NB4 (cell line): ENCODE measurements at places on chromosomes 12 and 14.

GRCh38 chr12:122884091-122884826 lies 11.7 kb downstream of the VPS37B start:
- DNase-seq = no peak

GRCh38 chr14:84323450-84323849 lies 1206.5 kb upstream of the FLRT2 start:
- DNase-seq = no peak

GRCh38 chr12:12079291-12079690 lies 8.6 kb downstream of the BCL2L14 start:
- no peak for DNase-seq

DNA sequence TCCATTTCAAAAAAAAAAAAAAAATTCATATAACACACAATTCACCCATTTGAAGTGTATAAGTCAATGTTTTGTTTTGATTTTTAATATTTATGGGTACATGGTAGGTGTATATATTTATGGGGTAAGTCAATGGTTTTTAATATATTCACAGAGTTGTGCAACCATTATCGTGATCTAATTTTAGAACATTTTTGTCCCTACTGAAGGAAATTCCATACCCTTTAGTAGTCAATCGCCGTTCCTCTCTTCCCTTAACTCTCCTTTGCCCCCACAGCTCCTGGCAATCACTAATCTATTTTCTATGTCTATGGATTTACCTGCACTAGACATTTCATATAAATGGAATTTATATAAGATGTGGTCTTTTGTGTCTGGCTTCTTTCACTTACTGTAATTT lies 92.8 kb downstream of the TRAFD1 start:
- no peak for DNase-seq

- no peak for DNase-seq
These were observed 48.9 kb downstream of the KIF26A start for GRCh38 chr14:104187121-104187889.

DNA sequence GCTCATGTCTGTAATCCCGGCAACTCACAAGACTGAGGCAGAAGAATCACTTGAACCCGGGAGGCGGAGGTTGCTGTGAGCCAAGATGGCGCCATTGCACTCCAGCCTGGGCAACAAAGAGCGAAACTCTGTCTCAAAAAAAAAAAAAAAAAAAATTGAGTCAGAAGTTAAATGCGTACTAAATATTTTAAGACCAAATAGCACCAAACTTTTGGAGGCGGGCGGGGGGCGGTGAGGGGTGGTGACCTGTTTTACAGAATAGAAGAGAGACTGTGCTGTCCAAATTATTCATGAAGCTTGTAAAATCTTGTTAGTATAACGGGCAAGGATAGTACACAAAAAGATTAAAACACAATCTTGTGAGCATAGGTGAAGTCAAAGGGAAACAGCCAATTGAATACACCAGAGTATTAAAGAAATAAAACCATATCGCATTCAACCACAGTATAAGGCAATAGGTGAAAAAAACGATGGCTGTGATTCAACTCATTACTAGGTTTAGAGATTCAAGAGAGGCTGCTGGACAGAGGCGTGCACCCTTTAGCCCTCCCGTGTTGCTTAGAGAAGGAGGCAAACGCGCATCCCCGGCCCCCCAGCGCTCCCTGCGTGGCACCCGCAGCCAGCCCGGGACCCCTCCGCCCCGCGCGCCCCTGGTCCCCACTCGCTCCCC lies 571 bp downstream of the ZNF891 start:
- no peak for DNase-seq

DNA sequence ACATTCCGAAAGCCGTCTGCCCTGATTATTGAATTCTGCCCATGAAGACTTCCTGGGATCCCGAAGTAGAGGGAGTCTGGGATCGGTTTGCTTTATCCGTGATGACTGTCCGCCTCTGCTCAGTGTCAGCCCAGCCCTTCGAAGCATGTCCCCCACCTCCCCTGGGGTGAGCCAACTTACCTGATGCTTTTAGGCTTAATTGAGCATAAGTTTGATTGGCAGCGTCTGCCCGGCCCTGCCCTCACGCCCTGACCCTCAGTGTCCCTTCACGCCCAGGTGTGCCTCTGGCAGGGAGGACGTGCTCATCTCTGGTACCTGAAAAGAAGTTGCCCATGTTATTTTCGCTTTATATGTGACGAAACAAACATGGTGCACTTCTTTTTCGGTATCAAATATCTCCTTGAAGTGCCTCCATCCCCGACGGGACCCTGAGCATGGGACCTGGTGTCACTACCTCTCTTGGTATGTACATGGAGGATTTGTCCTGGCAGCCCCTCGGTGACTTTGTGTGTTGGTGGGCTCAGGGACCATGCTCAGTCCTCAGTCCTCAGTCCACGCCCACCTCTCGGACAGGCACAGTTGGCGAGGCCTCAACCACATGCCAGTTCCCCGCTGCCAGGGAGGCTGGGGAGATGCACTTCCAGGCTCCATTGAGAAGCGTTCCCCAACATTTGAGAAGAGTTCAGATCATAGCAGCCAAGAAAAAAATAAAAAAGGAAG lies 130.1 kb upstream of the RTL1 start:
- DNase-seq = no peak

DNA sequence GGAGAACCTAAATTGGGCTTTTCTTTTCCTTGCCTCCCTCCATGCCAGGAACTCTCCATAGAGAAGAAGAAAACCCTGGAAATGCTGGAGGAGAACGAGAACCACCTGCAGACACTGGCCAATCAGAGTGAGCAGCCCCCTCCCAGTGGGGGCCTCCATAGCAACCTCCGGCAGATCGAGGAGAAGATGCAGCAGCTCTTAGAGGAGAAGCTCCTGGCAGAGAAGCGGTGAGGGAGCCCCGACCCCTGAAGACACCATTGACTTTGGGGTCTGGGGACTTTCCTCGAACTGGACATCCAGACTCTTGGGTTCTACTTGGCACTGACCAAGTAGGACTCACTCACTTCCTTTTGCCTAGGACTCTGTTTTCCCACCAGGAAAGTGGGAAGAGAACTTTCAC lies 41.4 kb downstream of the PLEKHD1 start:
- no peak for DNase-seq

DNA sequence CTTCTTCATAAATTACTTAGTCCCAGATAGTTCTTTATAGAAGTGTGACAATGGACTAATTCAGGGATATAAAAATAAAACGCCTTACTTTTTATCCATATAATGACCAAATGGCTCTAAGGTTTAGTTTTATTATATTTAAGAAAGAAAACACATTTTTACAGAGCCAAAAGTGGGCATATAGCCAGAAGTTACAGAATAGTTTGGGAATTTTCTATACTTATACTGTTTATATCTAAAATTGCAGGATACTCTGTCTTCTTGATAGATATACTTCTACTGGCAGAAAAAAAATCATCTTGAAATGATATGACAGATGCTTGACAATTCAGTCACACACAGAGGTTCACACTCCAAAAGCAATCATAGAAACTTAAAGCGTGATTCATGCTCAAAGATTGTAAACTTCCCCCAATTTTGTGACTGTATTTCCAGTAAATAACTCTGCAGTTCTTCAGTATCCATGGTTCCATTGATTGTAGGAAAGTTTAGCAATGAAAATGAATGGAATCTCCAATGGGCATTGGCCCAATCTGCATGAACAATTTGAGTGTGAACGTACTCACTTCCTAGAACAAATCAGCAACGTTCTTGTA lies 307.8 kb downstream of the NOVA1 start:
- no peak for DNase-seq

DNA sequence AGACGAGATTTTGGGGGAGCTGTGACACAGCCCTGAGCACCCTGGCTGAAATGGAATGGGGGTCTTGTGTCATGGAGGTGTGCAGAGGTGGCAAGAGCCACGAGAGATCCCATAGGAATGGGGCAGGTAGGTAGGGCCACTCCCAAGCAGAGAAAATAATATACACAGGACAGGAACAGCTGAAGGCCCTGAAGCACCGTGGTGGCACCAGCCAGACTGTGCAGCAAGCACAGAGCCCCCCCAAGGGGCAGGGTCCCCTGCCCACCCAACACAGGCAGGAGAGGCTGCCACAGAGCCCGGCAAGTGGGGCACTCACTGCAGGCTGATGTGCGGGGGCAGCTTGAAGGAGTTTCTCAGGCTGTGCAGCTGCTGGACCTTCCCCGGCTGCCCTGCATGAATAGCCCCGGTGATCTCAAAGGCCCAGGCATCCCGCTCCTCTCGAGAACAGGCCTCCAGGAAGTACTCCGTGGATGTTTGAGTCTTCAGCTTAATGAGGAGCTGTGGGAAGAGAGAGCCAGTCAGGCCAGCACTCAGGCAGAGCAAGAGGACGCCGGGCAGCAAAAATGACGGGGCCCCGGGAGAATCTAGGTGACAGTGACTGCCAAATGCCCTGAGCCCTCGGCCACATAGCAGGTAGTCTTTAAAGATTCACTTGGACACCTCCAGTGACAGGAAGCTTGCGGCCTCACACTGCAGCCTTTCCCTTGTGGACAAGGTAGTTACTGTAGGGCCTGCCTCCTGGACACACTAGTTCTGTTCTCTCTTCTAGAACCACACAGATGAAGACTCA lies 16.7 kb downstream of the PLEK2 start:
- no peak for DNase-seq

GRCh38 chr14:100653409-100653808 lies 66.2 kb upstream of the BEGAIN start:
- DNase-seq = peak; percentile 47

- DNase-seq = no peak
These were observed 157.1 kb upstream of the CCND2 start for GRCh38 chr12:4116251-4117111.

DNA sequence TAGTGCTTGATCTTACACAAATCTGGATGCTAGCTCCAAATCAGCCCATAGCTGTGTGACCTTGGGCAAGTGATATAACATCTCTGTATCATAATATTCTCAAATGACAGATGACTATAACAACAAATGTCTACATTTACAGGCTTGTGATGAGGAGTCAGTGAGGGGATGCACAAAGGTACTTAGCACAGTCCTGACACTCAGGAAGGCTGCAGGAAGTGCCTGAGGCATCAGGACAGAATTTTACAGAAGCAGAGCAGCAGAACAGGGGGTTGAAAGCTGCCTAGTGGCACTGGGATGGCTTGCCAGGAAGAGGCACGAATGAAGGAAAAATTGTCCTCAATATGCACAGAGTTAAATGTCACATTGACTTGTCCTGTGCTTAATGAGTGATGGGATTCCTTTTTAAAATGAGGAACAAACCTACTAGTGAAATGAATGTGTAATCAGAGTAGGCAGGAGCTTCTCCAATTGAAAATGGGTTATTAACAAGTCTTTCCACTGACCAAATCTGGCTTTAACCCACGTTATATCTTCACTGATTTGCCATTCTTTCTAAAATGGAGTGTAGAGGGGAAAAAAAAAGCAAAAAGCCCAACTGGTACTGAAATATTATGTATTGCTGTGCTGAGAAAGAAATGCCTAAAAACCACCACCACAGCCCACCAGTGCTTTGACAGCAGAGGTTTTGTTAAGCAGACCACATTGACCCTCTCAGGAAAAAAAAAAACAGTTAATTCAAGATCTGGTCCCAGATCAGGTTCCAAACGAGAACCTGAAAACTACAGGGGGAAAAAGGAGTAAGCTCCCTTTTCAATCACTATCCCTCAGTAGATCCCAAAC lies 11.6 kb downstream of the BTG1 start:
- peak; percentile 54 for DNase-seq

- DNase-seq = no peak
These were observed 160.8 kb downstream of the KSR2 start for GRCh38 chr12:117807946-117808345.

DNA sequence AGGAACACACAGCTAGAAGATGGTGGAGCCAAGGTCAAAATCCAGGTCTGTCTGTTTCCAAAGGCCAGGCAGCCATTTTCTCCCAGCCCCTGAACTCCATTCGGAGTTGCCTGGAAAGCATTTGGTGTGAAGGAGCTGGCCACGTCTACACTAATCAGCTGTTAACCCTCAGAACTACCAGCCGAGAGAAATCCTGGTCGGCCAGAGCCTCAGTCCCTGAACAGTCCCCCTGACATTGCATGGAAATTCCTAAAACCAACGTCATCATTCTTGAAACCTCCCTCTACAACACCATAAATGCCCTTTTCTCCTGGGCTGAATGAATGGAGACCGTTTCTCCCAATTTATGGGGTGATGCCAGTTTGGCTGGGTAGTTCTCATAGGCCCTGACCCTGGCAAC lies 245.6 kb downstream of the SLC41A2 start:
- no peak for DNase-seq

GRCh38 chr12:12466157-12466556 lies 96.5 kb downstream of the DUSP16 start:
- peak; percentile 33 for DNase-seq

DNA sequence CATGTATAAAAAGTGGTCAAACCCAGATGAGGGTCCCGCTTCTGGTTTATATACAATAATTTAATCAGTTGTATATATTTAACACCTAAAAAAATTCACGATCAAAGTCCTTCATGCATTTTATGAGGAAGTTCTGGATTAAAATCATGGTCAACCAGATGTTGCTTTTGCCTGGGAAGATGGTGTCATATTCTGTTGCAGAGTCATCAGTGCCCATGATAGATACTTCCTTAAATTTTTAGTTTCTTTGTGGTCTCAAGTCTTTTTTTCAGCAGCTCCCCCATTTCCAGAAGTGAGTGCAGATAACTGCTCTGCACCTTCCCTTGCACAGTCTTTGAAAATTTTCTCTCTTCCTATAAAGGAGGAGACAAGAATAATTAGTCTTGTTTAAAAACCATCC lies 16.1 kb downstream of the ERP29 start:
- DNase-seq = peak; percentile 78

- no peak for DNase-seq
These were observed 63.7 kb upstream of the GSC start for GRCh38 chr14:94833633-94834032.

GRCh38 chr14:57378661-57379060 lies 11.7 kb upstream of the NAA30 start:
- no peak for DNase-seq

- DNase-seq = peak; percentile 55
These were observed 53.0 kb upstream of the FUT8 start for GRCh38 chr14:65359503-65359902.

DNA sequence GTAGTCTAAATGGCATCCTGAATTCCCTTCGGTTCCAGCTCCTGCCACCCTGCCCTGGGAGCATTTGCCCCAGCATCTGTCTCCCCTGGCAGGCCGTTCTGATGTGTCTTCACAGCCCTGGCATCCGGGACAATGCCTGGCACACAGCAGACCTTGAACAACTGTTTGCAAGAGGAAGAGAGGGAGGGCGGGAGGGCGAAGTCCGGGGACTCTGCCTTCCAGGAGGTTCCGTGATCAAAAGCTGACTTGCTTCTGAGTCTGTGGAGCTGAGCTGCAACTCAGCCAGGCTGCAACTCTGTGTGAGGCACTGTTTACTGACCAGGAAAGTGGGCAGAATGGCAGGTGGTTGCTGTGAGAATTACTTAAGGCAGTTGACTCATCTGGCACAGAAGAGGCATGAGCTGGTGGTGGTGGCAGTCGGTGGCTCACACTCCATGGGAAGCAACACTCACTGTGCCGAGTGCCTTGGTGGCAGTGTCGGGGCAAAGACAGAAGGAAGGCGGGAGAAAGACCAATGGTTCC lies 61.1 kb upstream of the DLK1 start:
- DNase-seq = no peak

DNA sequence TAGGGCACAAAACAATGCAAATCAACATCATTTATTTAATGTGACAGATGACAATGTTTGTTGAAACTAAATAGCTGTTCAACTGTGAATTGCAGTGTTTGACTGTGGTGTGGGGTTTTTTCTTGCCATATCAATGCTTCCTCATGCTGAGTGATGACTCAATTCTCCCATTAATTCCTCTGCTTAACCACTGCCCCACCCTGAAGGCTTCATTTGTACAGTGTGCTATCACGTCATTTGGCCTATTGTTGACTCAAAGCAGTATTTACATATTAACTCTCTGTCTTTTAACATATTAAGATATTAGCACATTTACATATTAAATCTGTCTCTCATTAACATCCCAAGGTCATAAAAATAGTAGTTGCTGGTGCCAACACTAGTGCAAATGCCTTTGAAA lies 164.8 kb upstream of the NRXN3 start:
- peak; percentile 43 for DNase-seq
